ENCODE measurements at places on chromosomes 6 and 20. TPM values are rescaled to one million over a fixed set of nuclear protein-coding genes. Genes with fewer than 3 reads are reported as not detected.

PDSS2 gene
- polyA plus RNA-seq = 9.2 TPM

- no peak for DNase-seq
These were observed 15.4 kb downstream of the DACT2 start for GRCh38 chr6:168303982-168304751.

- DNase-seq = peak; percentile 90
These were observed 32.5 kb upstream of the IYD start for GRCh38 chr6:150336299-150336698.

DNA sequence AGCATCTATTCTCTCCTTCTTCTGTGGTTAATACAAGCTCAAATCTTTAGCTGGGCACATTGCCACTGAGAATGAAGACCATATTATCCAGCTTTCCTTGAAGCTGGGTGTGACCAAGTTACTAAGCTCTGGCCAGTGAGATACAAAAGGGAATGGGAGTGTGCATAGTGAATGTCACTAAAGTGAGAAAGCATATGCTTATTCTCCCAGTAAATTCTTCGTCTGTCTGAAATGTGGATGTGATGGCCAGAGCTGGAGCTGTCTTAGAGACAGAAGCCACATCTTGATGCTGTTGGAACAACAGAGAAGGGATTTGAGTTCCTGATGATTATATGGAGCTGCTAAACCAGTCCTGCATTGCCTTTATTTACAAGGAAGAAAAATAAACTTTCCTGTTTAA is 60.1 kb downstream of the SESN1 start:
- DNase-seq = no peak

GRCh38 chr20:10541668-10542411 is 106.7 kb downstream of the SLX4IP start:
- no peak for DNase-seq

COL9A3 gene
- polyA plus RNA-seq = 14.4 TPM

Measured in foreskin keratinocyte (primary cell).